Stimulated activated CD8-positive, alpha-beta memory T cell treated with anti-CD3 and anti-CD28 coated beads, Interleukin-4, amount 100 ng/mL, for 24 hours (primary cell): ENCODE measurements at places on chromosomes 7 and 10.

GRCh38 chr10:71643904-71644303 is 75.7 kb downstream of the C10orf105 start:
- DNase-seq: no peak

DNA sequence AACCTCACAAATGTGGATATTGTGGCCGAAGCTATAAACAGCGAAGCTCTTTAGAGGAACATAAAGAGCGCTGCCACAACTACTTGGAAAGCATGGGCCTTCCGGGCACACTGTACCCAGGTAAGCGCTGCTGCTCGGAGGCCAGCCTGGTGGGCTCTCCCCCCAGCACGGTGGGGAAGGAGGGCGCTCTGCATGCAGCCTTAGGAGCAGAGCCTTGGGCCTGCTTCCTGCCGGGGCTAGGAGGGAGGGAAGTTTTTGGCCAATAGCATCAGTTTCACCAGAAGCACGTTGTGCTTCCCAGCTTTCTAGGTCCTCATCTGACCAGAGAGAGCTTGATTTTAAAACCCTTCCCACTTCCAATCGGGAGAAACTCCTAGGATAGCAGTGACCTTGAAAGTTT is 62.8 kb downstream of the FIGNL1 start:
- no peak for DNase-seq

DNA sequence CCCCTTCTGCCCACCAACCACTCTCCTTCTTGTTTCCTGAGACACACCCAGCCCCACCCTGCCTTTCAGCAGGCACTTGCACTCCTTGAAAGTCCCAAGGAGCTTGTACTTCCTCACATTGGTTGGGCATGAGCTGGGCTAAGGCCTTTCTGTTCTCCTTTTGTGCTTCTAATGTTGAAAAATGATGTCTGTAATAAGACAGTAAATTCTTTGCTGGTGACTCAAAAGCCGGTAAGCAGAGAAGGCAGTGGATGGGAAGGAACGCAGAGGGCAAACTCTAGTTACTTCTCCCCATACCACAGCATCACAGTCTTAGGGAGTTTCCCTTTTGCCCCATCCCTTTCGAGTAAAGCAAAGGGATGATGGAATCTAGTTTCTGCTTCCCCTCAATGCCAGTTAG is 185.6 kb downstream of the PLXNA4 start:
- DNase-seq: no peak

DNA sequence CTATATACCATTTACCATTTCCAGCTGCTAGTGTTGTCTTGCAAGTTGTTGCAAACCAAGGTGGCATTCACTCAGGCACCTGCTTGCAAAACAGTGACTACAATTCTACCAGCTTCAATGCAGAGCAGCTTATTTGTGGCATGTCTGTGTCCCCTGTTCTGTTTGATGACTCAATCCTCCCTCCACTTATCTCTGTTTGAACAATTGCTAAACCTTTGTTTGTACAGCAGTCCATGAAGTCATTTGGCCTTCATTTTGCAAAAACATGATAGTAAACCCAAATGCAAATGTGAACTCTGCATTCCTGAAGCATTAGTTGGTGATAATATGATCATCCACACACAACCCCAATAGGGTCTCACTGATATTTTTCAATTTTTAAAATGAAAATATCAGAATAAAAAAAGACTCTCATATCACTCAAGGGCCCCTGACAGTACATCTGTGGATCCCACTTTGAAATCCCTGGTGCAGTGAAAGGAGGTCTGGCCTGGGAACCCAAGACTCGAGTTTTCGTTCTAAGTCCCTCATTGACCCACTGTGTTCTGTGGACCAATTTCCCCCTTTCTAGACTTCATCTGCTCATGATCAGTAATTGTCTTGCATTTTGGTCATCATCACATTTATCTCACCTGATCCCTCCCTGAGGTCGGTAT is 425.4 kb downstream of the RPS24 start:
- no peak for DNase-seq

- no peak for DNase-seq
Measured at GRCh38 chr7:100152404-100152803, 3.7 kb downstream of the LAMTOR4 start.

GRCh38 chr10:12980102-12980661 is 21.3 kb downstream of the CCDC3 start:
- DNase-seq: no peak
